ENCODE measurements at places on chromosomes 7 and 10.

DNA sequence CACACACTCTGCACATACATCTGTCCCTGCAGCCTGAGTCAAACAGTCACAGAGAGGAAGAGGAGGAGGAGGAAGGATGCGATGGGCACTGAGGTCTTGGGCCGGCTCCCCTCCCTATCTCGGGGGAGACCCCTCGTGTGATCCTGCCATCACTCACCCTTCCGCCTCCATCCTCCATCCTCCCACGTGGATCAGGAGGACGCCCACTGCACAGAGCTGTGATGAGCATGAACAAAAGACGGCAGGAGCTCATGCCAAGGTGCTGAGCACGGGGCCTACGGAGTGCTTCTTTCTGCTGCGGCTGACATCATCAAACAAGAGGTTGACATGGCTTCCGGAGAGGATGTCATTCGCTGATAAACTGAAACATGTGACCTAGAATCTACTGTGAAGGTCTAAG lies 68.0 kb downstream of the DIP2C start:
- no peak for DNase-seq

DNA sequence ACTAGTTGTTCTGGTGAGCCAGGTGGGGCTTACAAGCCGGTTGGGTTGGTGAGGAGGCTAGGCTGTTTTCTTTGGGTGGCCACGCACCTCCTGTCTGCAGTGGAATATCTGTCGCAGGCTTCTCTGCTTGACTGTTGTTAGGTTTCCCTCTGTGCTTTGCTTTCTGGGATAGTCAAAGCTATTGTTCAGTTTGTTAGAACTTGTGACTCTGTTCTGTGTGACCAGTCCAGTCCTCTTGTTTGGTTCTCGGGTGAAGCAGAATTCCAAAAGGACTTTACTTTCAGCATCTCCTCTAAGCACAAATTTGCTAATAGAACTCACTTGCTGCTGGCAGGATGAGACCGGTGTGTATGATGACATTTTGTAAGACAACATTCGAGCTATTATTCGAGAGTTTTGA lies 105.3 kb downstream of the CREB5 start:
- no peak for DNase-seq

DNA sequence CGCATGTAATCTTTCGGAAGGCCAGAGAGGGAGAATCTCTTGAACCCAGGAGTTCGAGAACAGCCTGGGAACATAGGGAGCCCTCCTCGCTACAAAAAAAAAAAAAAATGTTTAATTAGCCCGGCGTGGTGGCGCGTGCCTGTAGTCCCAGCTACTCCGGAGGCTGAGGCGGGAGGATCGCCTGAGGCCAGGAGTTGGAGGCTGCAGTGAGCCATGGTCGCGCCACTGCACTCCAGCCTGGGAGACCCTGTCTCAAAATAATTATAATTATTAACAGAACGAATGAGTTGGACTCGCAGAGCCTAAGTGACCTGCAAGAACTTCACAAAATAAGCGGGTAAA lies 794 bp downstream of the PCGF6 start:
- no peak for DNase-seq

- no peak for DNase-seq
Observed at GRCh38 chr10:75613685-75614504, 182.5 kb downstream of the LRMDA start.

- no peak for DNase-seq
Observed at GRCh38 chr10:88875081-88875480, 5.0 kb upstream of the STAMBPL1 start.

DNA sequence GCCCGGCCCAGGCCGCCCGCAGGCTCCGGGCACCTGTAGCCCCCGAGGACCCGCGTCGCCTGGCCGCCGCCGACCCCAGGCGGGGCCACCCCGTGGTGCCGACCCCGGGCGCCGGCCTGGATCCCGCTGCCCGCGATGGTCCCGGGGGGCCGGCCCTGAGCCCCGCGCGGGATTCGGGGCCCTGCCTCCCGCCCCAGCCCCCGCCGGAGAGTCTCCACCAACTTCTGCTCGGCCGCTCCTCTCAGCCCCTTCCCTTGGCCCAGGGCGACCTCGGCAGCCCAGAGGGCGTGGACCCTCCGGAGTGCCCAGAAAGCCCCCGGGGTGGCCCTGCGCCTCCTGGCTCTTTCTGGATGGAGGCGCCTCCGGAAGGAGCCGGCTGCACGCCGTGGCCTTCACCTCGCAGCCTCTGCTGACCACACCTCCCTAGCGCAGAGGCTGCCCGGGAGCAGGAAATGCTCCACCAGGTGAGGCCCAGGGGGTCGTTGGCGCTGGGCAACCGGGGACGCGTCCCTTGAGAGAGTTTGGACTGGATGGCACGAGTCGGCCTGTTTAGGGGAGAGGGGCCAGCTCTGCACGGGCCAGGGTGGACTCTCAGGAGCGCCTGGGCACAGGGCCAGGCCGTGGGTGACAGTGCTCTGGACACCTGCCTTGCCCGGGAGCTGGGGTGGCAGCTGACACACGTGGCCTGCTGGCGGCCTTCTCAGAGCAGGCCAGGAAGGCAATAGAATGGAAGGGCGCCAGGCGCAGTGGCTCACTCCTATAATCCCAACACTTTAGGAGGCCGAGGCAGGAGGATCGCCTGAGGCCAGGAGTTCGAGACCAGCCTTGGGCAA lies 529 bp downstream of the ZNF853 start:
- no peak for DNase-seq

- no peak for DNase-seq
Observed at GRCh38 chr10:66678521-66678920, 247.3 kb upstream of the LRRTM3 start.

DNA sequence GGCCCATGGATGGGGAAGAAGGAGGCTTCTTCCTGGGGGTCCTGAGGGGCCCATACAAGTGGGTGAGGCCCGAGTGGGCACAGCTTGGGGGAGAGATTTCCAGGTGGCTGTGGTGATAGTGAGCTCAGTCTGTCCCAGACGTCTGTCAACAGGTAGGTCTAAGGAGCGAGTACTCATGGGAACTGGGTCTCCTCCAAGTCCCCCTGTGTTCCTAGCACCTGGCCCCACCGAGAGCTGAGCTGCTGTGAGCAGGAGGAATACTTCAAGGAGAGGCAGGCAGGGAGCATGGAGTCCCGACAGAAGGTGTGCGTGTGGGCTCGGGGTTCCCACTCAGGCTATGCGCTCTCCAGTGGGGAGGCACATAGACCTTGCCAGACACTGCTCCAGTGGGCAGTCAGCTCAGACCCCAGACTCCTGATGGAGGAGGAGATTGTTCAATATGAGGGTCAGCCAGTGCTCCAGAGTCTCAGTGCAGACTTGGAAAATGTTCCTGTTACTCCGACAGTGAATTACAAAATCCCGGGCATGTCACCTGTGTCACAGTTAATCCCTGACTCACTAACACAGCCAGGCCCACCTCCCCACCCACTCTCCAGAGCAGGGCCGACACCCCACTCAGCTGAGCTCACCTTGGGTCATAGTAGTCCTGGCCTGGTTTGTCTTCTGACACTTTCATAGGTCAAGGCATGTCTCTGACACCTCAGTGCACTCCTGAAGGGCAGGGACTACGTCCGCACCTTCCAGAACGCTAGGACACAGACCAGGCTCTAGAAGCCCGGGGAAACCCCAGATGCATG lies 28.2 kb upstream of the C10orf53 start:
- DNase-seq, result no peak

GRCh38 chr10:36573246-36573645 lies 552.2 kb upstream of the ANKRD30A start:
- DNase-seq, result no peak

DNA sequence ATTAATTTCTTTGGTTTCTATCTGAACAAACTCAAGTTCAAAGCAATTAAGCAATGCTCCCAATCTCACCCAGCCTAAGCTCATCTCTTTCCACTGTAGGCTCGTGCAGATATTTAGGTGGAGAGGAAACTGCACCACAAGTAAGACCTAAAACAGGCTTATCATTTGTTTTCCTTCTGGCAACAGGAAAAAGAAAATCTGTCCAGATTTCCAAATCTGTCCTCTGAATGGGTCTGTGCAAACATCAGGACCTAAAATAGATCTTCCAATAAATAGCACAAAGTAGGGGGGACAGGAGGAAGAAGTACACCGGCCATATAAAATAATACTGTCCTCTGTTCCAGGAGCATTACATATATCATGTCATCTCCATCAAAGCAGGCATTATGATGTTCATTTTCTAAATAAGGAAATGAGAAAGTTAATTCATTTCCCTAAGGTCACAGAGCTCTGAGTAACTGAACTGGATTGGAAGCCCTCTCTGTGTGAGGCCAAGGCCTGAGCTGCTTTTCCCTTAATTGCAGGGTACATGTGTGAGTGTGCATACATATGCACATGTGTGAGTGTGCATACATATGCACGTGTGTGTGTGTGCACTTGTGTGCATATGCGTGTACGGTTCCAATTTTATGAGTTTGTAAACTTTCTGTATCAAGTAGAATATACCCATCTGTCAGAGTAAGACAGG lies 92.8 kb upstream of the PARD3 start:
- no peak for DNase-seq

DNA sequence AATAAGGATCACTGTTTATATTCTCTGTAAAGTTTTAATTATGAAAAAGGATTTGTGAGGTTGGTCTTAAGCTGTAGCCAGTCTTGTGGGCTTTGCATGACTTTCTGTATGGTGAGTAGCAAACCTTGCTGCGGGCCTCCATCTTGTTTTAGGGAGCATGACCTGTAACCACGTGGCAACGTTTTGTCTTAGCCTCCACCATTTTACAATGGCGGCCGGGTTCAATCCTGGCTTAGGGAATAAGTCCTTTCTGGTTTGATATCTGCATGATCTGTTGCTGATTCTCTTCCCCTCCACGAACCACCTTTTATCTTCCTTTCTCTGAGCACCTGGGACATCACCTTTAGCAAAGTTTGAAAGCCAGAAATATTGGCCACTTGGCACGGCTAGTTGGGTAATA lies 32.5 kb upstream of the OPTN start:
- DNase-seq, result no peak

GRCh38 chr10:12191715-12192114 lies 4.0 kb downstream of the NUDT5 start:
- DNase-seq, result no peak

GRCh38 chr10:112724404-112724991 lies 225.5 kb upstream of the TCF7L2 start:
- no peak for DNase-seq

- DNase-seq, result no peak
Observed at GRCh38 chr10:116974456-116975005, 30.5 kb downstream of the SHTN1 start.

GRCh38 chr10:24307116-24307515 lies 98.2 kb downstream of the KIAA1217 start:
- no peak for DNase-seq

- no peak for DNase-seq
Observed at GRCh38 chr7:134480202-134480601, 21.3 kb upstream of the AKR1B1 start.

DNA sequence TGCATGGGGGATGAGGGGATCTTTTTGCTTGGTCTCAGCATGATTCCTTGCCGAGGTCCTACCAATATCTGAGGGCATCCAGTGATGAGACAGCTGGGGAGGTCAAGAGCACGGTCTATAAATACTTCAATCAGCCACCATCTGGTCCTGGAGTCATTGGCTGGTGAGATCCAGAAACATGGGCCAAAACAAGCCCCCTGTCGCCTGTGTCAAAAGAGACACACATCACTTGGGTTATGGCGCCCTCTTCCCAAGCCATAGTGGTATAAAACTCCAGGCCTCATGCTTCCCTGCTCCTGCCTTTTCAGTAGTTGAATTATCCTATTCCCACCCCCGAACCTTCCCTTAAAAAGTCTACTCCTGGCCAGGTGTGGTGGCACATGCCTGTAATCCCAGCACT lies 60.9 kb downstream of the SLC35B4 start:
- DNase-seq, result no peak

- no peak for DNase-seq
Observed at GRCh38 chr7:122914812-122915211, 28.6 kb upstream of the CADPS2 start.

- DNase-seq, result no peak
Observed at GRCh38 chr7:142100634-142101033, 10.9 kb upstream of the MGAM2 start.

DNA sequence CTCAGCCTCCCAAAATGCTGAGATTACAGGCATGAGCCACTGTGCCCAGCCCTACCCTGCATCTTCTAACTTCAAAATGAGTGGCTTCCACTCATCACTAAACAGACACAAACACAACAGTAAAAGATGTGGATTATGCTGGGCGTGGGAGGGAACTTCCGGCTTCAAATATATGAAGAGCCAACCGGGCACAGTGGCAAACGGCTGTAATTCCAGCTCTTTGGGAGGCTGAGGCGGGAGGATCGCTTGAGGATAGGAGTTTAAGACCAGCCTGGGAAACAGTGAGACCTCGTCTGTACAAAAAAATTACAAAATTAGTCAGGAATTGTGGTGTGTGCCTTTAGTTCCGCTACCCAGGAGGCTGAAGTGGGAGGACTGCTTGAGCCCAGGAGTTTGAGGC lies 92.2 kb upstream of the GNA12 start:
- DNase-seq, result no peak

DNA sequence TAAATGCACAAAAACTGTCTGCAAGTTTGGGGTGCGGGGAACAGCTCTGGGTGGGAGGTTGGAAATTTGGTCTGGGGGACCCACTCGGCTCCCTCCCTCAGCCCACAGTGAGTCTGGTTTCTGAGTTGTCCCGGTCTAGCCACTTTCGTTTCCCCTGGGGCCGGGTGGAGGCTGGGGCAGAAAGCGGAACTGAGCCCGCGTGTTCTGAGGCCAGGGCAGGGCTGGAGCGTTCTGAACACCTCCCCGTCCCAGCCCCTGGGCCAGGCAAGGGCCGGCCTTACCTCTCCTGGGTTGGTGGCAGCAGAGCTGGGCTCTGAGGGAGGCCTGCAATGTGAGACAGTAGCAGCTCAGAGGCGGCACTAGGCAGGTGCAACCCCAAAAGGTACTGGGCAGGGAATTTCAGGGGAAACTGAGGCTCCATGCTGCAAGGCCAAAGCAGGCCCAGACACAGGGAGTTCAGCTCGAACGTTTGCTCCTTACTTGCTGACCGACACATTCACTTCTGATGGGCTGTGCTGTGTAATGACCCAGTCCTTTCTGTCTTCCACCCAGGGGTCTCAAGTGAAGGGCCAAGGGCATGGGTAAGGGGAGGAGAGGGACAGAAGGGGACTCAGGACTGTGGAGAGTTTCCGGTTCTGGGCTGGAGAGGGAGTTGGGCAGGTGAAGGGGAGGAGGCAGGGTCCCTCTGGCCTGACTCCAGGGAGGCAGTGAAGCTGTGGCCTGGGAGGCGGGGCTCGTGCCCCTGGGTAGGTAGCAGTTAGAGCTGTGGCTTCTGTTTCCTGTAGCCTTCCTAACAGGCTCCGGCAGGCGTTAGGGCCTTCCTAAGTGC lies 3.0 kb downstream of the IRF5 start:
- no peak for DNase-seq

All from stimulated activated CD8-positive, alpha-beta memory T cell treated with anti-CD3 and anti-CD28 coated beads, Interleukin-2, amount 100 ng/mL, for 1 hour (primary cell).